ENCODE measurements at places on chromosomes 2 and 18.

GRCh38 chr2:161344692-161345091 is 36.5 kb downstream of the PSMD14 start:
- no peak for DNase-seq

- no peak for DNase-seq
Observed at GRCh38 chr2:216147172-216148131, 38.3 kb downstream of the XRCC5 start.

DNA sequence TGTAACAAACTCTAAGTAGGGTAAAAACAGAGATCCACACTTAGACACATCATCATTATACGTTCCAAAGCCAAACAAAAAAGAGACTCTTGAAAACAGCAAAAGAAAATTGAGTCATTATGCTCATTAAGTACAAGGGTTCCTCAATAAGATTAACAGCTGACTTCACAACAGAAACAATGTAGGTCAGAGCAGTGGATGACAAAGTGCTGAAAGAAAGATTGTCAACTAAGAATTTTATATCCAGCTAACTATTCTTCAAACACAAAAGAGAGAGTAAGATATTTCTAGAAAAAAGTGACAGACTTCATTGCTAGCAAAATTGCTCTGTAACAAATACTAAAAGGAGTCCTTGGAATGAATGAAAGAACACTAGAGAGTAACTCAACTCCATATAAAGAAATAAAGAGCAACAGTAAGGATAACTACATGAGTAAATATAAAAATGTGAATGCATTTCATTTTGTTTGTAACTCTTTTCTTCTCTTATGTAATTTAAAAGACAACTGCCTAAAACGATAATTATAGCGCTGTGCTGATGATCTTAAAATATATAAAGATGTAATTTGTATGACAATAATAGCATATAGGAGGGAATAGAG is 23.8 kb upstream of the DNER start:
- no peak for DNase-seq

- DNase-seq = no peak
Observed at GRCh38 chr2:46332686-46333281, 35.6 kb downstream of the EPAS1 start.

GRCh38 chr2:196980473-196980872 is 54.0 kb upstream of the PGAP1 start:
- no peak for DNase-seq

- DNase-seq = no peak
Observed at GRCh38 chr2:60377825-60378224, 175.6 kb downstream of the BCL11A start.

DNA sequence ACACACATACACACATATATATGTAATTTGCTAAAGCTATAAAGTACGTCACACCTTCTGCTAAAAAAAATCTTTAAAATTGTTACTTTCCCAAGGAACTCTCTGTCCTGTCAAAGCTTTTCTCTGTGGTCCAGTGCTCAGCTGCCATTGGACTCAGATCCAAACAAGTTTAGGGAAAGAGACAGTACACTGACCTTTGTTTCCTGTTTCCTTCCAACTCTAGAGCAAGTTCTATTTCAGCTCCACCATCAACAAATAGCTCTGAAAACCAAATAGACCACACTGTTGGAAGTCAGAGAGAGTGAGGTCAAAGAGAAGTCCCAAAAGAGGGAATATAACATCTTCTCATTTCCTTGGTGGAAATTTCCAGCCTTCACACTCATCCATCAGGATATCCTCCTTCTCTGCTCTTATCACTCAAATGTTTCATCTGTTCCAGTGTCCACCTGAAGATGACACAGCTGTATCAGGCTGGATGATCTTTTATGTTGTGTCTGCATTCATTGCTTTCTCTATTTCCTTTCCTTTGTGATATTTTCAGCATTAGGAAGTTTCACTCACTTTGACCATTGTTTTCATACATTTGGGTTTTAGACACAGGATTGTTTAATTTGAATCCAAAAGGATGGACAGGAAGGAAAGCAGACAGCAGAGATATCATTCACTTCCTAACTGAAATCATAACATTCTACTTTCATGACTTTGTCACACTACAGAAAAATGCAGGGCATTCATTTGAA is 192.3 kb upstream of the NT5C1B start:
- DNase-seq = no peak

- DNase-seq = no peak
Observed at GRCh38 chr2:96412307-96413258, 77.0 kb downstream of the NCAPH start.

GRCh38 chr18:37330173-37330572 is 235.4 kb downstream of the CELF4 start:
- DNase-seq = no peak

- no peak for DNase-seq
Observed at GRCh38 chr18:42310956-42311355, 355.9 kb downstream of the PIK3C3 start.

DNA sequence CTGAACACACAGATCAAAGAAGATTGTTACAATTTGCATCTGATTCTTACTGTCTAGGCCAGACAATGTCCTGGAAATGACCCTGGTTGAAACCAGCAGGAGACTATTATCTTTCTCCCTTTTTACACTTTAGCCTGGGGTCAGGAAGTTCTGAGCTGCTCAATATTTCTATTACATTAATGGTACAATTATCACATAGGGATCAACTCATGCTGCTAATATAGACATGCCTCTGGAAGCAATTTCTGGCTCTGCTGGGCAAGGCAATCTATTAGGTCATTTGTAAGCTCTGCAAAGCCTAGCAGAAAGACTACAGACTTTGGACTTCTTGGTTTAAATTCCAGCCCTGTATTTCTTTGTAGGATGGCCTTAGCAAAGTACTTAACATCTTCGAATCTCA is 205.3 kb downstream of the LRP1B start:
- DNase-seq = no peak

GRCh38 chr18:61333746-61334490 is 688 bp downstream of the CDH20 start:
- DNase-seq = no peak

- DNase-seq = no peak
Observed at GRCh38 chr2:18639756-18640453, 50.5 kb upstream of the NT5C1B start.

DNA sequence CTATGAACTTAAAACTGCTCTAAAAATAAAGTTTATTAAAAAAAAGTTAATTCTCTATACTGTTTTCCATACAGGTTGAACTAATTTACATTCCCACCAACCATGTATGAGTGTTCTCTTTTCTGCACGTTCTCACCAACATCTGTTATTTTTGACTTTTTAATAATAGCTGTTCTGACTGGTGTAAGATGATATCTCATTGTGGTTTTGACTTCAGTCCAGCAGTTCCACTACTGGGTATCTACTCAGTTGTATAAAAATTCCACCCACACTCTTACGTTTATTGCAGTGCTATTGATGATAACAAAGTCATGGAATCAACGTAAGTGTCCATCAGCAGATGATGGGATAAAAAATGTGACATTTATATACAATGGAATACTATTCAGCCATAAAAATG is 33.7 kb downstream of the SPAG16 start:
- DNase-seq = no peak

- no peak for DNase-seq
Observed at GRCh38 chr18:55354795-55355194, 233.2 kb downstream of the TCF4 start.

GRCh38 chr2:235833971-235834620 is 334.1 kb downstream of the GBX2 start:
- no peak for DNase-seq
